BJ (cell line): ENCODE measurements at places on chromosomes 3 and 15.

DNA sequence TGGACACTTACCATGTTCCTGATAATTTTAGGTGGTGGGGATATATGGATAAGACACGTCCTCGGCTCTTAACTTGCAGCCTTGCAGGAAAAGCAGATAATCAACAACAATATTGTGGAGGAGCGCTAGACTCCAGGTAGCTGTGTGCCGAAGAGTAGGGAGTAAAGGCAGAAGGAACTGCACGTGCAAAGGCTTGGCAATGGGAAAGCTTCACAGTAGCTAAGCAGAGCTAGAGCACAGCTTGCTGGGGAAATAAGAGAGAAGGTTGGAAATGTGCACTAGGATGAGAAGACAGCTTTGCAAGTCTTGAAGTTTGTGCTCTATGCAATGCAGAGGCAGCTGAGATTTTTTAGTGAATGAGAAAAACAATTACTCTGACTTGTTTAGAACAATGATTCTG lies 12.4 kb downstream of the PSMA4 start:
- DNase-seq: no peak

DNA sequence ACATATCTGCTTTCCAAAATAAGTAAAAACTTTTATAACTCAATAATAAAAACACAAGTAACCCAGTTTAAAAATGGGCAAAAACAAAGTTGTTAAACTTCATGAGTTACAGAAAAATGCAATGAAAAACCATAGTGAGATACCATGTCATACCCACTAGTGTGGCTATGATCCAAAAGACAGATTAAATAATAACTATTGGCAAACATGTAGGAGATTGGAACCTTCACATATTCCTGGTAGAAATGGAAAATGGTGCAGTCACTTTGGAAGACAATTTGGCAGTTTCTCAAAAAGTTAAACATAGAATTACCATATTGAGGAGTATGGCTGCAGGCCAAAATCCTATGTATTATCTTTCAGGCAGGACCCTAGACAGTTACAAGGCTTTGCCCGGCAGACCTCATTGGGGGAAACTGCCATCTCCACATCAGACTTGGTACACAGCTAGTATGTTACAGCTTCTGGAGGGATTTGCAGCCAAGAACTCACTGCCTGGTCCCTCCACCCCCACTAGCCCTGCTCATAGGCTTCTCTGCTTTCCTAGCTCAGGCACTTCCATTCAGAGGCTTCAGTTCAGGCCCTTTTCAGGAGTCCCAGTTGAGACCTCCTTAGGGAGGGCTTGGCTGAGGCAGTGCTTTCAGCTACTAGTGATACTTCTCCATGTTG lies 147.8 kb downstream of the NEK10 start:
- DNase-seq: no peak

DNA sequence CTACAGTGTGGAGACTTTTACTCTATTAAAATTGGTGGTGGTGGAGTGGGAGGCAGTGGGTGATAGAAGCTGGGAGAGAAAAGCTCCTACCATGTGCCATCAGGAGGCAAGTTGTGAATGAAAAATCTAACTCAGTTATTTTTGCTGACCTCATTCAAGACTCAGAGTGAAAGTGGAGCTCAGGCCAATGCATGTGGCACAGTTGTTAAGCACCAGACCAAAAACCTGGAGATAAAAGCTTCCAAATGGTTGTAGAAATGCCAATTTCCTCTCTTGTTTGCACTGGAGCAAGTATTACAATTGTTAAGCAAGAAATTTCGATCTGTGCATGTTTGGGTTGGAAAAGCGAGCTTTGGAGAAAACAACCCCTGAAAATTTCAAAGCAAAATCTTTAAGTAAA lies 81.5 kb upstream of the PRICKLE2 start:
- no peak for DNase-seq

GRCh38 chr15:73530649-73531048 lies 87.7 kb downstream of the REC114 start:
- no peak for DNase-seq

DNA sequence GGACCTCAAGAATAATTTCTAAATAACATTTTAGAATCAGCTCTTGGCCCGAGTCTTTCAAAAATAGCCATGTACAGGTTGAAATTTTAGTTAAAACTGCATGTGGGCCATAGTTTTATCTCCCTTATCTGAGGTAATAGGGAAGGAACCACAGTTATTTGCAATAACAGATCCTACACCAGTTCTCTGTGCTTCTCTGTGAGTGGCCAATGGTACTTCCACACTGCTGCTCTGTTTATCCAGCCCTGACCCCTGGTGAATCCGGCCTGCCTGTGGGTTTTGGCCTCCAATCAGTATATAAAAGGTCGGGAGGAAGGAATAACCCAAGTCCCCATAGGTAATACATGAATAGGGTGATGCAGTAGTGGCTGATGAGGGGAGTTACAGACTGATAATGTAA lies 48.0 kb upstream of the TNIK start:
- DNase-seq: no peak

DNA sequence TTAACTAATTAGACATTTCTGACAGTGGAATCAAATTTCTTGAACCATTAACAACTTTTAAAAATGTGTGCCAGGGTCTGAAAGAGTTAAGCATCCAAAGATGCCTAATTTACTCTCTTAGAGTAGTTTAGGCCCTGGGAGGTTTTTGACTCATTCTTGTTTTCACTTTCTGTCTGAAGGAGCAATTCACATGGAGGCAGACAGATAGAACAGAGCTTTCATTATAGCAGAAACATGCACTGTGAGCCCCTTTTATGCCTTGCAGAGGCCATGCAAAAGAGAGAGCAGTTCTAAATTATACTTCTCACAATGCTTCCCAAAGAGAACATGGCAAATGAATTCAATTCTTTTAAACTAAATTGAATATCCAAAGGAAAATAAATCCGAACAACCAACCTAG lies 554.8 kb downstream of the MFSD1 start:
- no peak for DNase-seq

DNA sequence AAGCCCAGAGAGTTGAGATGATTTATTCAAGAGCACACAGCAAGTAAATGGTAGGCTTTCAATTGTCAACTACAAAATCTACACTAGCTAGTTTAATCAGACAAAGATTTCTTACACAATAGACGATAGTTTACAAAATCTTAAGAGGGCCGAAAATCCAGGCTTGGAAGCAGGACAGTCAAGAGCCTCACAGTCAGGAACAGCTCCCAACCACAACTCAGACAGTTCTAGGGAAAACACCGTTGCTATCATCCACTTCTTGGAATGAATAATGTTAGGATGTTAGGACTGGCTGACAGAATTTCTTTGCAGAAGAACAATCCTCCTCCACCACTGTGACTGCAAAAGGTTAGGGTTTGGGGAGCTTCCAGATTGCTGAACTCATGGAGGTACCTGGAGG lies 290.8 kb upstream of the ZPLD1 start:
- DNase-seq: no peak

DNA sequence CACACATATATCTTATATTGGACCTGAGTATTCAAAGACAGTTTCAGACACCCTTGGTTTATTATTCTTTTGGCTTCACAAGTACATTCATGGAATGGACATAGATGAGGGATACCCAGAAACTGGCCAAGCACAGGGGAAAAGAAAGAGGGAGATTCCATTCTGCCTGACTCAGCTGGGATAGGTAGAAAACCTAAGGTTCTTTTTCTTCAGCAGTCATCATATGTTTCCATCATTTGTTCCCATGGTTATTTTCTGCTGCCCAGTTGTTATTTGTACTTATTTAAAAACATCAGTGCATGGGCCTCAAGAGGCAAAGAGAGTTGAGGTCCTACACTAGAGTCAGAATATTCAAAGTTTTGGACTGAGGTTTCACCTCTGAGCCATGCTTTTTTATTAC lies 91.8 kb downstream of the FILIP1L start:
- no peak for DNase-seq

DNA sequence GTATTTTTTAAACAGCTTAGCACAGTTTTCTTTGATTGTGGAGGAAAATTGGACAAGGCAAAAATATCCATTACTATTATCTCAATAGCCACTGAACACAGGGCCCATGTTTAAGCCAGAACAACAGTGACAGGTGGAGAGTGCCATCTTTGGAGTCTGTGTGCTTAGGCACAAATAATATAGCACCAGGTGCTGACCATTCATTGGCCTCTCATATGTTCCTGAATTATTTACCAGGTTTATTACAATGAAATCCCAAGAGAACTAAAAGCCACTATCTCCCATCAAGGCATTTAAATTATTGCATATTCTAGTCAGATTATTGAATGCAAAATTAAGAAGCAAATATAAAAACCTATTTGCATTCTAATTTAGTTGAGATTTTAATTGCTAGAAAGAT lies 39.6 kb downstream of the GPR156 start:
- no peak for DNase-seq

GRCh38 chr15:65263313-65263712 lies 23.4 kb downstream of the PARP16 start:
- no peak for DNase-seq

- no peak for DNase-seq
These were observed 4.1 kb upstream of the HDAC11 start for GRCh38 chr3:13475871-13476590.

DNA sequence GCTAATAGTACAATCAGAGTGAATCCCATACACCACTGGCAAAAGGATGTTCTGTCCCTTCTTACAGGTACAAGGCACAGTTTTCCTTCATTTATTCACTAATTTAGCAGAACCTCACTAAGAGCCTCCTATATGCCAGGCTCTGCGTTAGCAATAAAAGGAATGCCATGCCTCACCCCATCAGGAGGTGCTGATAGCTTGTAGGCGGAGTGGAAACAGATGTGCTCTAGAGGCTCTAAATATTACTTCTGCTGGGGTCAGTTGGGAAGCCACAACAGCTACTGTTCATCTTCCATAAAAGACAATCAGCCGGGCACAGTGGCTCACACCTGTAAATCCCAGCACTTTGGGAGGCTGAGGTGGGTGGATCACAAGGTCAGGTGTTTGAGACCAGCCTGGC lies 24.4 kb downstream of the MLH1 start:
- DNase-seq: no peak

GRCh38 chr15:50257332-50257731 lies 8.2 kb downstream of the HDC start:
- no peak for DNase-seq

GRCh38 chr15:72199721-72200212 lies 2.2 kb upstream of the GRAMD2A start:
- DNase-seq: no peak

GRCh38 chr15:59531066-59531675 lies 80.4 kb upstream of the GCNT3 start:
- DNase-seq: no peak

DNA sequence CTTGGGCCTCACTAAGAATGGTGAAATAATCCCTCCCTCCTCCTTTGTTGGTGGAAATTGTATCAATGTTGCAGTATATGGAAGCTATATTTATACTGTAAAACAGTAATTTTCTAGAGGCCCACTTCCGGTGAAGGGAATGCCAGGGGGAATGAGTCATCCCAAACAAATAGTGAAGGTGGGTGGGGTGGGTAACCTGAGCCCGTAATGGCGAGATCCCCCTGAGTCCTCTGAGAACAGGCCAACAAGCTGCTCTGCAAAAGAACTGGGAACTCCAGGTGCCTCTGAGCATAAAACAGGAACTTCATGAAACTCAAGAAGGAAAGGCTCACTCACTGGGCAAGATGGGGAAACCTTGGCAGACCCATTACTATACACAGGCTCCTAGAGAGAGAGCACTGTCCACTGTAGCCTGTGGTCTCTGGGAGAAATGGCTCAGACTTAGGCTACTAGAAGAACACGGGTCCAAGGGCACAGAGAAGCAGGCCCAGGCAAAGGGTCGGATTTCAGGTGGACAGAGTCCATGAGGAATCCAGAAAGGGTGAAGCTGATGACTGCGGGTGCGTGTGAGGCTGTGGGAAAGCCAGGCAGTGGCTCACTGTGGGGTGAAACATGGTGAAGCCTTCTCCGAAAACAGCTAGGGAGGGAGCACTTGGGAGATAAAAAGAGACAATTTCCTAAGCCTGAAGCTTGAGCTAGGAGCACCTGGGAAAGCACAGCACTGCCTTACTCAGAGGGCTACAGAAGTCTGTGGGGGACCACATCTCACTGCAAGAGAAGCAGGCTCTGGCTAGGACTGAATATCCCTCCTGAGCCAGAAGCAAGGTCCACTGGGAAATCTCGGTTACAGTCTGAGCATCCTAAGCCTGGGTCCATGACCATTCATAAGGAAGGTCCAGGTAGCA lies 19.8 kb downstream of the LARP6 start:
- DNase-seq: no peak

GRCh38 chr15:34768530-34768929 lies 13.7 kb upstream of the GJD2 start:
- no peak for DNase-seq

- DNase-seq: no peak
These were observed 1.9 kb downstream of the PCLAF start for GRCh38 chr15:64379216-64379960.

DNA sequence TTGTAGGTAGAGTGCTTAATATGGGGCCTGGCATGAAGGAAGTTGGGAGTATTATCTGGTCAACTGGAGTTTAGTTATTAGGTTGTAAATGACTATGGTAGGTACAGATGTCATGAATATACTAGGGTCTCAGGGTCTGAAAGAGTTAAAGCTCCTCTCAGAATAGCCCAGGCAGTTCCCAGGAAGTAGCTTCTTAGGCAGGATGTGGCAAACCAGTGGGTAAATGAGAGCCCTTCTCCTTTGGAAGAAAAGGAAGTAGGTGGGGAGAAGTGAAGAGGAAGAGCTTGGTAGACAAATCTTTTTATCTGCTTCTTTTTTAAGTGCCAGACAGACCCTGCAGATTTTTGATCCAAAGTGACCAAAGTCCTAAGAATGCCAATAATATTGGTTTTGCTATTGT lies 24.5 kb downstream of the MAP2K1 start:
- no peak for DNase-seq

- no peak for DNase-seq
These were observed 19.7 kb downstream of the TM4SF4 start for GRCh38 chr3:149494022-149494758.

DNA sequence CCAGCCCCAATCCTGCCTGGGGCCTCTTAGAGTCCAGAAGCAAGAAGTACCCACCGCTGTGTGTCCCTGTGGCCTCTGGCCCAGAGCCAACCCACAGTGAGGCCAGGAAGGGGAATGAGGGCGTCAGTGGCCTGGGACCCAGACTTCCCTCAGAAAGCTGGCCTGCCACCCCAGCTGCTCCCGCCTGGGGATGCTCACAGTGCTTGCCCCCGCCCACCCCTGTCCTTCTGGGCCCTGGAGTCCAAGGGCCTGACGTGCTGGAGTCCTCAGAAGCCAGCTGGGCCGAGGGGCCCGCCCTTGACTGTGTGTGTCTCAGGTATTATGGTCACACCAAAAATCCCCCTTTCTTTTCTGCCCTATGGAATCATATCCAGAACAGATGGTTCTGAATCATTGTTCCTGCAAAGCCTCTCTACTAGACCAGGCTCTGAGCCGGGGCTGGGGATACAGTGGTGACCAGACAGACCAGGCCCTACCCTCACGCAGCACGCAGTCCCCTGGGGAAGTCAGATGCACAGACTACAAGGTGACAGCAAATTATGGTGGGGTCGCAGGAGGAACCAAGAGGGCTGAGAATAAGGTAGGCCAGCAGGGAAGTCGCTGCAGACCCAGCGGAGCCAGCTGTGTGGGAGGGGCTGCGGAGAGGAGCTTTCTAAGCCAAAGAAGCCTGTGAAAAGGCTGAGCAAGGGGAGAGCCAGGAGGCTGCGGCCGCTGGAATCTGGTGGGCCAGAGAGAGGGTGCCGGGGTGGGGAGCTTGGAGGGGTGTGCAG lies 99.1 kb downstream of the VGLL4 start:
- no peak for DNase-seq

GRCh38 chr3:81728766-81729544 lies 32.5 kb downstream of the GBE1 start:
- DNase-seq: no peak
